Fibroblast of pulmonary artery (primary cell): ENCODE measurements at places on chromosomes 12 and 14.

GRCh38 chr14:105439179-105439578 lies 19.6 kb downstream of the MTA1 start:
- no peak for DNase-seq

- DNase-seq = peak; percentile 10
Observed at GRCh38 chr12:114018669-114019068, 52.5 kb upstream of the RBM19 start.

DNA sequence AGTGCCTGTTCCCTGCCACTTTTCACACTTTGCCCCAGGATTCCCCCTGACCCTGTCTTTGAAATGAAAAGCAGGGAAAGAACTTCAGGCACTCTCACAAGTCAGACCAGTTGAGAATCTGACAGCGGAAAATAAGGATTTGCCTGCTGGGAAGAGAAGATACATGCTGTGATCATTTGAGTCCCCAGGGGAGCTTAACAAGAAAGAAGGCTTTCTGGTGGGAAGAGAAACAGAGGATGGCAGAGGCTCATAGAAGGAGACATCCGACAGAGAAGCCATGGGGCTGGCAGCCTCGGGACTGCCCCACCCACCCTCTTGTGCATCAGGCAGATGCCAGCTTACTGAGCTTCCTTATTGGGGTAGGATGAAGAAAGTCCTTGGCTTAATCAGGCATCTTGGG lies 11.9 kb downstream of the TTC9 start:
- DNase-seq = no peak

DNA sequence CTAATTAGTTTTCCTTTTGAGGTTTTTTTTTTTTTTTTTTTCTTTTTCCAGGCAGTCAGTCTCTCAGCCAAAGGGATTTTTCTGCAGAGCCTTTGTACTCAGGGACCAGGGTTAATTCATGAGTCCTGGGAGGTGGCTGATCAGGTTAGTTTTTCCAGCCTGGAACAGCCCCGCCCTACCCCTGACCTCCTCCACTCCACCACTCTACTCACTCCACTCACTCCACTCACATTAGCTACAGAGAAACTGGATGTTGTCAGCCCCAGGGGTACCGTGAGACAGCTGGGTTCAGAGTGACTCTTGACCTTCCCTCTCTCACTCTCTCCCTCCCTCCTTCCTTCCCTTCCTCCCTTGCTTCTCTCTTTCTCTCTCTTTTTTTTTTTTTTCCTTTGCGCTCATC lies 161.0 kb downstream of the CRADD start:
- no peak for DNase-seq

DNA sequence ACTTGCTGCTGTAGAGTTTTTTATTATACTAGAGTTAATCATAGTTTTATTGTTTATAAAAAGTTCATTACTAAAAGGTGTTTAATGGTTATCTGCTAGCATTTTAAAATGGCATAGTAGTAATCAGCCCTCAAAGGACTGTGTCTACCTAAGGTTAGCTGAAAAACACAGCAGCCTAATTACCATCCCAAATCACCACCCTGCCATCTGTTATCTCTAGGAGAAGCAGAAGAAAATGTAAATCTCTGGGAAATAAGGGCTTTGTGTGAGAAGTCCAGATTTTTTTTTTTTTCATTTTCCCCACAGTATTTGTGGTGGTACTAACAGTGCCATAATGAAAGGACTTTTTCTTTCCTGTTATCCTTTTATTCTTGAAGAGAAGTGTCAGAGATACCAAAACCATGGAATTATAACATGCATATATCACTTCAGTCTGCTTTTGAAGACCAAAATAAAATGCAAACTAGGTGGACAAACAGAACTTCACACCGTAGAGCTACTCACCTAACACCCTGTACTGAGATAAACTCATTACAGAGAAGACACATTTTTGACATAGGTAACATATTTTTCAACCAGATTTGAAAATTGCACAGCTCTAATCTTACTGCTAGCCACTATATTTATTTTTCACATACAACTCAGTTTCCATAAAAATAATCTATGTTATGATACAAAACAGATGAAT lies 876.2 kb downstream of the C12orf50 start:
- no peak for DNase-seq

GRCh38 chr12:78331753-78332152 lies 501.1 kb downstream of the NAV3 start:
- peak; percentile 3 for DNase-seq

- DNase-seq = no peak
Observed at GRCh38 chr14:80658733-80659132, 282.8 kb downstream of the CEP128 start.

- DNase-seq = peak; percentile 83
Observed at GRCh38 chr14:76876076-76876475, 49.9 kb downstream of the LRRC74A start.

DNA sequence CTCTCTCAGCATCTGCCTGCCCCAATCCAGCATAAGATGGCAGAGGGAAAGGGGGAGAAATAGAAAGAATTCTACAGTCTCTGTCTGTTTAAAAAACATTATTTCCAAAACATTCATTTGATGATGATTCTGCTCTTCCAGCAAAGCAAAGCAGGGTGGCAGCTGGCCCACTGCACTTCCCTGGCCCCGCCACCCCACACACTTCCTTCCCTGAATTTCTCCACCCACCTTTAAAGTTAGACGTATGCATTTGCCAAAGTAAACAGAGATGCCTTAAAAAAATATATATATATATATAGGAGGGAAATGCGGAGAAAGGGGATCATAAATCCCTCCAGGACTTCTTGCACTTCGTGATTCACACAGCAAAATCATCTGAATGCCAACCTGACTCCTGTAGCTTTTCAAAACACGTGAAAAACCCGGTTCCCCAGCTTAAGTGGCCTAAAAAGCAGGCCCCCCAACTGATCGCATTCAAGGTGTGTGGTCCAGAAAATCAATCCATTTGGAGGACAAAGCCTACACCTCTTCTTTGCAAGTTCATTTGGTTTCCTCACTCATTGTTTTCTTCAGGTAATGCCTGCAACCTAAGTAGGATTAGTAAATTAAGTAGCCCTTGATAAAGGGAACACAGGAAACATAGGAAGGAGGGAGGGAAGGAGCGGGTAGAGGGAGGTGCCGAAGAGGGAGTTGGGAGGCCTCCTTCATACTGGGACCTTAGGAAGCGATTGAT lies 68.8 kb downstream of the LLPH start:
- DNase-seq = peak; percentile 31

DNA sequence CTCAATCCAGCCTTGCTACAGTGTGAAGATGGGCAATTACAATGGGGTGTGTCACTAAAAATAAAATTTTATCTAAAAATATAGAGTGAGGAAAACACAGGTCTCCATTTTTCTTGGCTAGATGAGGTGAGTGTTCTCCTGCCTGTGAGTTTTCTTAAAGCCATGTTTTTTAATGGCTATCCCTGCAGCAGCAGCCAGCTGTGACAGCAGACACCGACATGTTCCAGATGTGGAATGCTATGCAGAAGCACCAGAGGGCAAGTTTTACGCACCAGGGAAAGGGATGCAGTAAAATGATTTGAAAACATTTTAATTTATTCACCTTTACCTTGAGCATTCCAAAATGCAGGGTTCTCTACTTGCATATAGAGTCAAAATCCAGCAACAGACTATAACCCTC lies 577.0 kb upstream of the STXBP6 start:
- DNase-seq = no peak

DNA sequence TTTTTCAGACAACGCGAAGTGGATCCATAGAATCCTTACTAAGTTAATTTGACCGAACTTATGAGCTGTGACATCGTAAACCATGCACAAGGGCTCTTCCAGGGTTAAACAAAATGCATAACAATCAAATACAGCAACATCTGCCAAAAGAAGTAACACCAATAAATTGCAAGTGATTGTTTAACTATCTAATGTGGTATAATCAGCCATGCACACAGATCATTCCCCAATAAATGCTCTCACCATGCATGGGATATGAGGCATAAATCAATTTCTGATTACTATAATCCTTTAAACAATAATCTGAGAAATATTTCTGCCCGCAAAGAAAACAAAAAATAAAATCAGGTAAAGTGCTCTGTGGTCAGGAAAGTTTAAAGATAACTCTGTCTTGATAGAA lies 7.7 kb upstream of the PLEKHG7 start:
- DNase-seq = no peak

- DNase-seq = peak; percentile 78
Observed at GRCh38 chr12:88552610-88553079, 27.6 kb downstream of the KITLG start.

- no peak for DNase-seq
Observed at GRCh38 chr14:103519837-103520212, 2.8 kb downstream of the CKB start.

- no peak for DNase-seq
Observed at GRCh38 chr14:36675581-36675980, 13.9 kb downstream of the PAX9 start.

- DNase-seq = peak; percentile 29
Observed at GRCh38 chr12:78088391-78088832, 257.7 kb downstream of the NAV3 start.

- no peak for DNase-seq
Observed at GRCh38 chr12:103897316-103897715, 32.9 kb upstream of the HSP90B1 start.

DNA sequence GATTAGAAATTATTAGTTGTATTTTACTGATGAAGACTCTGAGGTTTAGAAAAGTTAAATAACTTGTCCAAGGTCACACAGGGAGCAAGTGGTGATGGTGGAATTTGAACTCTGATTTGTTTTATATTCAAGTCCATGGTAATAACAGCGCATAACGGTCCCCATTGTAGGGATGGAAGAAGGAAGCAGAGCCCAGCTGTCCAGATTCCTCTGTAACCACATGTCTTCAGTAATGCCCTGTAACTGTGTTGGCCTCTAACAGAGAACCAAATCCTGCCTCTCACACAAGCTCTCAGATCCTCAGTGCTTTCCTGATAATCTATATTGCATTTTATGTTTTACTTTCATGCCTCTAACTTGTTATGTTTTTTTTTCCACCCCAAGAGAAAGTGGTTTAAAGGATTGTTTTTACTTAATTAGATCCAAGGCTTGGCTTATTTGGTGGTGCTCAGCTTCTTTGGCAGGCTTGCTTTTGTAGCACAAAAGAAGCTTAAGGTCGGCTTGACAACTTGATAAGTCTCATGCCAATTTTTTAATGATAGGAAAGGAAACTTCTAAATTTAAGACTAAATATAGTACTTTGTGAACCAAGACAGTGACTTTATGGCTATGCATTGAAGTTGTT lies 105.1 kb upstream of the SEL1L start:
- DNase-seq = no peak

DNA sequence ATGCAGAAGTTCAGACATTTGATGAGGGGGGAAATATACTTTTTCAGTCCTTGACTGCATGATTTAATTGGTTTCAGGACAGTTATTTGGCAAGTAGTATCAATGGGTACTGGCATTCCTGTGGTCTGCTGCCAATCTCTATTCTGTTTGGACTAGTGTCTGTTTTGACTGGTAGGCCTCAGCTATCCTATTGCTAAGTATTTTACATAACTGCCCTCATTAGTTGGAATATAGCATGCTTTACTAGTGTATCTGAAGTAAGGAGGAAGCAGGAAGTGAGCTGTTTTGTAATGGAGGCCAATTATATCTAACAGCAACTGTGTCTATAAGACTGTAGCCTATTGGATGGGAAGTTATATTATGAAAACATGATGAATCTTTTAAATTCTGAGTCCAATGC lies 104.3 kb downstream of the FLRT2 start:
- peak; percentile 9 for DNase-seq

GRCh38 chr14:32083789-32084188 lies 6.7 kb downstream of the ARHGAP5 start:
- DNase-seq = no peak

DNA sequence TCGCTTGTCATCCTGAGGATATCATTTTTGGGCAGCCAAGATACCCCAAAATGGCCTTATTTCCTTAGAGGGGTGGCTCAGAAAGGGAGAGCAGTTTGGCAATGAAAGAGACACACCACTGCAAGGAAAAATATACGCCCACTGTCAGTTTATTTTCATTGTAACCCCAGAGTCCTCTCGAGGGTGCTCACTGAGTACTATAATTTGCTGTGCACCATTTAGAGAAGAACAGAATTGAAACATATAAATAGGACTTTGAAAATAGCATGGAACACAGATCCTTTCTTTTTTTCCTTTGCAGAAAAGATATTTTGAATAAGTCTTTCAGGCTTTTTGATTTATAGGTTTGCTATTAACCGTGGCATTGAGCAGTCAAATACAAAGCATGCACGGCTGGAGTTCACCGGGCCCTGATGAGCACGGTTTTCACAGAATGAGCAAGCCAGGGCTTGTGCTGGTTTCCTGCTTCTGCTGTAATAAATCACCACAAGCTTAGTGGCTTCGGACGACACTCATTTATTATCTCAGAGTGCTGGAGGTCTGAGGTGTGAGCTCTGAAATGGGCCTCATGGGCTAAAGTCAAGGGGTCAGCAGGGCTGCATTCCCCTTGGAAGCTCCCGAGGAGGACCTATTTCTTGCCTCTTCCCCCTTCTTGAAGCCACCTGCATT lies 152.3 kb downstream of the ZNF664 start:
- no peak for DNase-seq

GRCh38 chr12:75317784-75318183 lies 12.3 kb downstream of the CAPS2 start:
- DNase-seq = no peak

GRCh38 chr12:62673028-62673815 lies 206.6 kb downstream of the MON2 start:
- no peak for DNase-seq

- no peak for DNase-seq
Observed at GRCh38 chr12:113477171-113477841, 5.6 kb upstream of the LHX5 start.

DNA sequence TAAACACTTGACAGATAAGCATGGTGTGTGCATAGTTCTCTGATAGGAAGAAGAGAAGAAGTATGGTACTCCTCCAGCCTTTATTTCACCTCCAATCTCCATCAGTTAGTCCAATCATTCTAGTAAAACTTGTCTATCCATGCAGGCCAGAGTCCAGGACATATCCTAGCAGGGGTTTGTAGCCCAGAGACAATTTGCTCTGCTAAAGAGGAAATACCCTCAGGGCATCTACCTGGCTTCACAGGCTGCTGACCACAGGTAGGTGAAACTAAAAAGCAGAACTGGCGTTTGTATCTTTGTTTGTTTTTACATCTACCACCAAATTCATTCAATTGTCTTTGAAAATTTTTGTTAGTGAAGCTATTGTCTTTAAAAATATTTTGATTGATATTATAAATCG lies 717.6 kb downstream of the FSCB start:
- DNase-seq = no peak

- peak; percentile 46 for DNase-seq
Observed at GRCh38 chr14:90300611-90301047, 31.1 kb downstream of the NRDE2 start.

GRCh38 chr14:100111931-100112704 lies 46.9 kb downstream of the EVL start:
- no peak for DNase-seq

- DNase-seq = no peak
Observed at GRCh38 chr14:22266142-22266442, 322.9 kb downstream of the DAD1 start.

GRCh38 chr12:96354326-96354725 lies 45.9 kb downstream of the CDK17 start:
- no peak for DNase-seq

DNA sequence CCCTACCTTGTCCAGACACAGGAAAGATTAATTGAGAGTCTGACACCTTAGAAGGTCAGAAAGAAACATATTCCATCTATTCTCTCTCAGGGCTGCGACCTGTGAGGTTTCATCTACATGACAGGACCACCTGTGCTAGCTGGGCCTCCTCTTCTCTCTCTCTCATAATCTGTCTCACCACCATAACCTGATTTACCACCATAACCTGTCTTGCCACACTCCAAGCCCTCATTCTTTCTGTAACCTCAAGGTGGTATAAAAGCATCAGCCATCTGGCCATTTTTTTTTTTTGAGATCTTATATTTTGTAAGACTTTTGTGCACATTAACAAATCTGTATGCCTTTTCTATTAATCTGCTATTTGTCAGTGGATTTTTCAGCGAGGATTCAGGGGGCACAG lies 75.5 kb downstream of the ACADS start:
- no peak for DNase-seq
